ENCODE measurements at places on chromosomes 3 and 15.

DNA sequence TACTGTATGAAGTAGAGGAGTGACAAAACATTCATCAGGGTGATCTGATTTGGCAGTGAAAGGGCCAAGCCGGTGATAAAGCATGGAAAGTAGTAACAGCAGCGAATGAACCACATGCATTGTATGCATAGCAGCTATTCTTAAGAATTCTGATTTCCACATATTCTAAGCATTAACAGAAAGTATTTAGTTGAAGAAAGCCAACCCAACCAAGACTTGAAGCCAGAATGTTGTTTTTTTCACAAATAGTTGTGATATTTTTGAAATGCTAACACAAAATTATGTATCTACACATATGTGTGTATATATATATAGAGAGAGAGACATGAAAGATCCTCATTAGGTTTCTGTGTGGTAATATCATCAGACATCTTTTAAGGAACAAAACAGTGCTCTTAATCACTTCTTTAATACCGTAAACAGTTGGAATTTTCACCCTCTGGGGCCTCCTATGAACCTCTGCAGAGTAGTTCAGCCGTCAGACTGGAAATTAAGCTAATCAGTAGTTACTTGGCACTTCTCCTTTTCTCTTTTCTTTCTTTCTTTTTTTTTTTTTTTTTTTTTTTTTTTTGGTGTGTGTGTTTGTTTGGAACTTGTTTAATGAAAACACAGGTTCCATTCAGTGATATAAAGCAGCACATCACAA lies 139.6 kb downstream of the CMSS1 start:
- DNase-seq = no peak

GRCh38 chr3:185631508-185632206 lies 45.6 kb downstream of the SENP2 start:
- no peak for DNase-seq

- DNase-seq = no peak
Observed at GRCh38 chr3:165885558-165886270, 48.5 kb upstream of the BCHE start.

- DNase-seq = no peak
Observed at GRCh38 chr3:195207731-195208130, 63.2 kb downstream of the XXYLT1 start.

DNA sequence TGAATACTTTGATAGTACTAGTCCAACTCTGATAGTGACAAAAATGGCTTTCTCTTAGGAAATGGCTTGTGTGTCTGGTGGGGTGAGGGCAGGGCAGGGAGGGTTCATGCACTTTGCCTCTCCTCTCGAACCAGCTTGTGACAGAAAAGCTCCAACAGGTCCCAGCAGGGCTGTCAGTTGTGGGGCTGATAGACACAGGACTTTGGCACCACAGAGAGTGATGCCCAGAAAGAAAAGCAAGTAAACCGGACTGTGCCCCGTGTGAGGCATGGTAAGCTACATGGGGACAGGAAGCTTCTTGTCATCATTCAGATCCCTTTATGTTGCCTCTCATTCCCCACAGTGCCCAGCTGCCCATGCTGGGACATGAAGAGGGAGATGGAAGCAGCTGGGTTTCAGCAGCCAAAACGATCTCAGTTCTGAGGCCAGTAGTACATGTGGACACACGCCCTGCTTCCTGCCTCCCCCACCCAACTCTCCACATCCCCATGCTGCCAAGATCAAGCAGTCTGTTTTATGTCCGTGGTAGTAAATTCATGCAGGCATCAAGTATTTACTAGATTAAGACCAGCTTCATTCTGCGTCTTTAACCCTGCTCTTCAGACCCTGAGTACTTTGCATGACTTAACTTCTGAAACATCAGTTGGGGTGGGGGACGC lies 29.7 kb upstream of the LIPC start:
- DNase-seq = no peak

DNA sequence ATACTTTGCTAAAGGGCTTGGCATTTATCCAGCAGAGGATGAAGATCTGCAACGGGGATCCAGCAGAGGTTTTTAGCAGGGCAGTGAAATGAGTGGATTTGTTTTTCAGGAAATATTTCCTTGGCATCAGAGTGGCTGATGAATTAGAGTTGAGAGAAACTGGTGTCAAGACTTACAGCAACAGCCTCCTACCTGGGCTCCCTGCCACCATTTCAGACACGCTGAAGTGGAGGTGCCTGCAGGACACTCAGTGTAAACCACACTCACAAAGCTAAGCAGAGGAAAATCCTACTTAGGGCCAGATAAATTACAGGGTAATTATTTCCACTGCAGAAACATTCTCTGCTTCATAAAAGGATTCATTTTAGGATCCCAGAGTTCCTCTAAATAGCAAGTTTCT lies 519.7 kb downstream of the FGF12 start:
- peak; percentile 8 for DNase-seq

- DNase-seq = no peak
Observed at GRCh38 chr15:69161079-69161877, 843 bp downstream of the GLCE start.

- no peak for DNase-seq
Observed at GRCh38 chr3:52423173-52423572, 21.7 kb downstream of the SEMA3G start.

- DNase-seq = no peak
Observed at GRCh38 chr3:141019244-141019643, 31.9 kb upstream of the SPSB4 start.

DNA sequence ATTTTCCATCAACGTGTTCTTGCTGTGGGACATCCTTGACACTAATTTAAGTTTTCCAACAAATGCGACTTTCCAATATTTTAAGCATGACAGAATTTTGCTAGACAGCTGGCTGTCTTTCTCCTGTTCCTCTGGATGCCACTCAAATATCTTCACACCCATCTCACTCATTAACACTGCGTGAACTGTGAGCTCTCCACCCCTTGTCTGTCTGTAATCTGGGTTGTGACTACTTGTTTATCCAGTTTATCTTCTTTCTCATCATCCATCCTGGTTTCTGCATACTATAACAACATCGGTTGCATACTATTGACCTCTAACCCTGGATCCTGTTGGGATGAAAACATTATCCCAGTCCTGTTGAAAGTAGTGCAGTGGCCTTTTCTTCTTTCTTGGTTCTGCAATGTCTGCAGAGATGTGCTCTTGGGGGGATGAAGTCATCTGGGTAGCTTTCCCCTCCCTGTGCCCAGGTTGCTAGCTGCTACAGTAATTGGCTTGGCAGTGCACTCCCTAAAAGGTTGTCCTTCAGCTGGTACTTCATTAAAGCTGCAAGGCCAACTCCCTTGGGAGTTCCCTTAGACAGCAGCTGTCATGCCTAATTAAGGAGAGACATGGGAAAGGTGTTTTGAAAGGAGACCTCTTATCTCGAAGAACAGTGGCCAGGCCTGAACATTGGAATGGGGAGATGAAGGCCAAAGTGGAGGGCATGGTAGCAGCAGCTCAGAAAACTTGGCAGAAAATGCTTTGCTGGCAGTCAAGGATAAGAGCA lies 24.7 kb downstream of the KAT2B start:
- no peak for DNase-seq

DNA sequence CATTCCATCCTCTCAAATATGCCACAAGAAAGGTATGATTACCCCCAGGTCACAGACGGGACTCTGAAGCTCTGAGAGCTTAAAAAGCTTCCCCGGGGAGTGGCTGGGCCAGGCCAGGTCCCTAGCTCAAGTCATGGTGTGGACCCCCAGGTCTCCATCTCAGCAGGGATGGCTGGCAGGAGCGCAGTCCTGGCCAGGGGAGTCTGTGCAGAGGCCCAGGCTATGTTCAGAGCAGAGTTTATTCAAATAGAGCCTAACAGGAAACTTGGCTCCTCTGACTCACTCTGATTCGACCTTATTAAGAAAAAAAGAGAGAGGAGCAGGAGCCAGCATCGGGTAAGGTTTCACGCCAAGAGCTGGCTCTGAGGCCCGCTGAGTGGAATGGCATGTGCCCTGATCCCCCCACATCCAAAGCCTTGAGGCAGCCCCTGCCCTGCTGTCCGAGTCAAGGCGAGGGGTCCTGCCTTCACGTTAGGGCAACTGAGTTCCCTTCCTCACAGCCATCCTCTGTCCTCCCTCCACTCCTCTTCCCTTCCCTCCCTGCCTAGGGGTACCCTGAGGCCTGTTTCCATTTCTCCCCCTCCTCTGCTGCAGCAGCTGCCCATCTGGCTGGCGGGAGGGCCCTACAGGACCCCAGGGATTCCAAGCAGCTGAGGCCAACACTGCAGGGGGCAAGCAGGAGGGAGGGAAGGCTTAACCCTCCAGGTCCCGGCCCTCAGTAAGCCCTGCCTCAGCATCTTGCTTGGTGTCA lies 1.9 kb upstream of the LOXL1 start:
- peak; percentile 10 for DNase-seq

- DNase-seq = no peak
Observed at GRCh38 chr3:53650424-53650823, 156.0 kb downstream of the CACNA1D start.

GRCh38 chr3:102158080-102158740 lies 276.6 kb upstream of the ZPLD1 start:
- no peak for DNase-seq

Data from dermis microvascular lymphatic vessel endothelial cell (primary cell).